ENCODE measurements at places on chromosomes 5 and 9. TPM values are rescaled to one million over a fixed set of nuclear protein-coding genes. Genes with fewer than 3 reads are reported as not detected.

DNA sequence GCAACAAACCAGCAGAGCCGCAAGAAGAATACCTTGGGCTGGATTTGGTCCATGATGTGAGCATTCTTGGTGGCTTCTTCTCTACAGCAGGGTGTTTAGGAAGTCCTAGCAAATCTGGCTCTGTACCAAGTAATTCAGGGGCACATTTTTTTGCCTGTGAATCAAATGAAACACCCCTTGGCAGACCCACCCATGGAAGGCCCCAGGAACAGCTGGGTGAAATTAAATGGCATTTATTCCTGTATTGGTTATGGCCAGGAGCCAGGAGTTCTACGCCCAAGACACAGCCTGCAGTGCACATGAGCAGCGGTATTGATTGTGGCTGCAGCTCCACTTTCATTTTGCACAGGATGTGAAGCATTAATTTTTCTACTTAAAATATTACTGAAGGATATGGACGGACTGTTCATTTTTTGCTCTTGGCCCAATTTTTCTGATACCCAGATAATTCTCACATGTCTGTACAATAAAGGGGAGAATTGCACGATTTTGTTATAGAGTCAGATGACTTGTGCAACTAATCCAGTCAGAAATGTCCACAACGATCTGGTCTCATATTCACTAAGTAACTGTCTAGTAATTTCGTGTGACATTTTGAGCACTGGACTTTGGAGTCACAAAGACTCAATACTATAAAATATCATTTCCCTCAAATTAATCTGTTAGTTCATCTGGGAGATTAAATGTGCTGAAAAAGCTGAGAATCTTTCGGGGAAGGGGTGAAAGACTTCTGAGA is 120.7 kb upstream of the APC start:
- no peak for DNase-seq
- no peaks in the 10 kb centered on the region for H3K27me3 ChIP-seq
- H3K4me3 ChIP-seq: no peak overlapping the region
- H3K4me1 ChIP-seq: no peaks in the 10 kb centered on the region

GRCh38 chr5:45532826-45533624 is 163.2 kb downstream of the HCN1 start:
- DNase-seq: no peak
- no peaks in the 10 kb centered on the region for H3K4me1 ChIP-seq
- no peak overlapping the region for H3K27ac ChIP-seq
- H3K36me3 ChIP-seq: no peaks in the 10 kb centered on the region
- no peak overlapping the region for H3K4me3 ChIP-seq

The FOXD4 gene
- total RNA-seq: 0.31 TPM

DNA sequence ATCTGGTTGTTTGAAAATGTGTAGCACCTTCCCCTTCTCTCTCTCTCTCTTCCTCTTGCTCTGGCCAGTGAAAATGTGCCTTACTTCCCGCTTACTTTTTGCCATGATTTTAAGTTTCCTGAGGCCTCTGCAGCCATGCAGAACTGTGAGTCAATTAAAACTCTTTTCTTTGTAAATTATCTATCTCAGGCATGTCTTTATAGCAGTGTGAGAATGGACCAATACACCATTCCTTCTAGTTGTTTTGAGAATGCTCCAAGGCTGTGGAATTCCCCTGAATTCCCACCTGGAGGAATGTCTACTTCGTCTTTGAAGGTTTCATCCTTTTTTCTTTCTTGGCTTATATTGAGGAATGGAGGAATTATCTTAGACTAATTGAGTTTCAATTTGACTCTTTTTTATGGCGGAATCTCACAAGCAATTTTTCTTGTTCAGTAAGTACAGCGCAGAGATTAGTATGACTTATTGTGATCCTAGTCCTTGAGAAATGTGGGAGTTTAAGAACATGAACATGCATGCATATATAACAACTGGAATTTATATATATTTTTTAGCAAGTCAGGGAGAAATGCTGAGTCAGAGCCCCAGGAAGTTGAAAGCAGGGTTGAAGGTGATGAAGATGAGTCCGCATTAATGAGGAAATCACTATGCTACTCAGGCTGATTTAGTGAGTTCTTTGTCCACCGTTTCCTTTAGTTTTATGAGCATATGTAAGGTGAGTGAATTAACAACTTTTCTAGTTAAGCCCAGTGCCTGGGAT is 488.1 kb upstream of the ADAMTS16 start:
- DNase-seq: no peak
- H3K27ac ChIP-seq: no peak overlapping the region
- H3K4me3 ChIP-seq: no peak overlapping the region
- H3K4me1 ChIP-seq: no peaks in the 10 kb centered on the region
- H3K27me3 ChIP-seq: no peaks in the 10 kb centered on the region
- H3K36me3 ChIP-seq: no peaks in the 10 kb centered on the region

DNA sequence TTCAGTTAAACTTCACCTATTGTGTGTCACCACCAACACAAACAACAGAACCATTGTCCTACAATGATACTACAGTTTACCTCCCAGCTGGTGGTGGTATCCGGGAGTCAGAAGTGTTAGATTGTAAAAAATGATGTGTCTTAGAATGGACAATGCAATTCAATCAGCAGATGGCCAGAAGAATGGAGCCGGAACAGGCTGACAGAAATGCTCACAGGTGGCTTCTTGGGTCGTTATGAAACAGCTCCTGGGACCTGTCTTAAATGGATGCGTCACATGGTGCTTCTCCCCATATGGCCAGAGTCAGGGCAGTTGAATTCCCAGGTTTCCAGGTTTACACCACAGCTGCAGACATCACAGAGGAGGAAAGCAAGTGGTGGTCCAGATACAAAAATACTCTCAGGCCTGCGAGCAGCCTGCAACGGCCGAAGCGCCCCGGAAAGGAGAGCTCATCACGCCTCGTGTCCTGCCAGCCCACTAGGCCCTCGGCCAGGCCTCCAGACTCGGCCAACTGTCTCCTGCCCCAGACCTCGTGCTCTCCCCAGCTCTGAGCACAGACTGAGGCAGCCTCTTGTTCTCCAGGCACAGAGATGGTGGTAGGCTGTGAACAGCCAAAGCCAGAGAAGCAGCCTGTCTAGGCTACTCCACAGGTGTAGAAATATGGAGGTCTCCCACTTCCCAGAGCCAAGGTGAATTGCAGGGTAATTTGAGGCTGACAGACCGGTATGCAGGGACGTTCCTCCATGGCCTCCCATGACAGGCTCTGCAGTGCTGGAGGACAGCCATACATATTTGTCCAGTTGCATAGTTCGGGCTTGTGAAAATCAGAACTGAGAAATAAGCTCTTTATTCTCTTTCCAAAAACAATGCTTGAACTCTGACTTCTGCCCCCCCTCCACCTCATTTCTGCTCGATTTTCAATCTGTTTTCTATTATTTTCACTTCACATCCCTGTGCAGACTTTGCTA is 98.5 kb upstream of the SPATA31C2 start:
- H3K4me1 ChIP-seq: no peaks in the 10 kb centered on the region
- no peak overlapping the region for H3K27ac ChIP-seq
- peak; percentile 74 for DNase-seq
- no peaks in the 10 kb centered on the region for H3K27me3 ChIP-seq
- no peaks in the 10 kb centered on the region for H3K36me3 ChIP-seq
- H3K4me3 ChIP-seq: no peak overlapping the region

- no peaks in the 10 kb centered on the region for H3K4me1 ChIP-seq
- H3K27me3 ChIP-seq: no peaks in the 10 kb centered on the region
- peak overlapping the region; percentile 28 for H3K4me3 ChIP-seq
- peak; percentile 10 for DNase-seq
Observed at GRCh38 chr5:179530069-179530998, 20.0 kb upstream of the RUFY1 start.

The SEMA5A gene
- 15.3 TPM for total RNA-seq

The TRPM3 gene
- total RNA-seq: 0.22 TPM

GRCh38 chr5:127906562-127907204 is 176.9 kb upstream of the SLC12A2 start:
- no peaks in the 10 kb centered on the region for H3K4me1 ChIP-seq
- H3K36me3 ChIP-seq: no peaks in the 10 kb centered on the region
- H3K4me3 ChIP-seq: no peak overlapping the region

GRCh38 chr5:37704406-37704805 is 135.4 kb downstream of the GDNF start:
- H3K27ac ChIP-seq: no peak overlapping the region
- no peaks in the 10 kb centered on the region for H3K36me3 ChIP-seq
- H3K4me1 ChIP-seq: no peaks in the 10 kb centered on the region
- no peak for DNase-seq
- H3K4me3 ChIP-seq: no peak overlapping the region

DNA sequence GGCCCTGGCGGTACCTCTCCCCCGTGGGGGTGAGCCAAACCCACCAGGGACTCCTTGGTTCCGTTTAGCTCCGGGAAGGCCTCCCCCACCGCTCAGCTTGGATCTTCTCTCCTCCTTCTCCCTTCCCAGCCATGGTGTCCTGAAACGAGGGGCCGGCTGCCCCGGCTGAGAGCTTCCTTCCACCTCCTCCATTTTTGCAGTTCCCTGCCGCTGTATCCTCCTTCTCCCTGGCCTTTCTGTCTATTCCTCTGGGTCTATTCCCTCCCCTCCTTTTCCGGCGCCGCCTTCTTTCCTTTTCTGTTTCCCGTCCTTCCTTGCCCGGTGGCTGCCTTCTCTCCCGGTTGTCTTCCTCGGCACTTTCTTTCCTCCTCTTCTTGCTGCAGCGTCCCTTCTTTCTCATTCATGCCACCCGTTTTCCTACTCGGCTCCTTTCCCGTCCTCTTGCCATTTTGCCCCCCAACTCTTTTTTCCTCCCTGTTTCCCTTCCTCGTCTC is 110.4 kb downstream of the LIFR start:
- DNase-seq: no peak
- H3K36me3 ChIP-seq: no peaks in the 10 kb centered on the region
- H3K4me3 ChIP-seq: peak overlapping the region; percentile 43

The ZNF366 gene
- total RNA-seq: not detected

The RNF208 gene
- 4.9 TPM for total RNA-seq

The SPINK1 gene
- not detected for total RNA-seq

- no peak overlapping the region for H3K4me3 ChIP-seq
- no peak overlapping the region for H3K27ac ChIP-seq
- no peak for DNase-seq
- H3K36me3 ChIP-seq: no peaks in the 10 kb centered on the region
- H3K4me1 ChIP-seq: no peaks in the 10 kb centered on the region
Observed at GRCh38 chr5:26295541-26295940, 742.8 kb downstream of the CDH9 start.

DNA sequence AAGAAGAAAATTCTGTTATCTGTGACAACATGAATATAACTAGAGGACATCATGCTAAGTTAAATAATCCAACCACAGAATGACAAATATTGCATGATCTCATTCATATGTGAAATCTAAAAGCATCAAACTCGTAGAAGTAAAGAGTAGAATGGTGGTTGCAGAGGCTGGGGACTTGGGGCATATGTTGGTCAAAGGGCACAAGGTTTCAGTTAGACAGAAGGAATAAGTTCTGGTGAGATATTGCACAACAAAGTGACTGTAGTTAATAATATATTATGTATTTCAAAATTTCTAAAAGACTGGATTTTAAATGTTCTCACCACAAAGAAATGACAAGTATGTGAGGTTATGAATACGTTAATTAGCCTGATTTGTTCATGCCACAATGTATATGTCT is 24.8 kb downstream of the GRIA1 start:
- peak; percentile 32 for DNase-seq
- no peaks in the 10 kb centered on the region for H3K4me1 ChIP-seq
- H3K4me3 ChIP-seq: no peak overlapping the region
- H3K36me3 ChIP-seq: no peaks in the 10 kb centered on the region

DNA sequence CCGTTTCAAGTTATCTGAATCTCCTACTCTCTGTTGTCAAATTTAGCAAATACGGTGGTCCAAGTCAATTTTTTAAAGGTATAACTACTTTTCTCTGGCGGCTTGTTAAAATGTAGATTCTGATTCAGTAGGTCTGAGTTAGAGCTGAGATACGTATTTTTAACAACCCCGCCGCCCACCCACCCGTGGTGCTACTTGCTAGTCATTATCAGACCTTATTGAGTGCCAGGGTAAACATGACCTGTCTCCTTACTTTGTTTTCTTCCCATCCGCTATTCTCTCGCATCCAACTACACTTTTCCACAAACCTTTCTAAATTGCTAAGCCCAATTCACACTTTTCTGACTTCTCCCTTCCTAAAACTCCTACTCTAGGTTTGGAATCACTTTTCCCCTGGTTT is 694 bp upstream of the PLAA start:
- peak overlapping the region; percentile 100 for H3K27ac ChIP-seq
- no peaks in the 10 kb centered on the region for H3K27me3 ChIP-seq
- H3K36me3 ChIP-seq: no peaks in the 10 kb centered on the region
- peak overlapping the region; percentile 93 for H3K4me3 ChIP-seq

DNA sequence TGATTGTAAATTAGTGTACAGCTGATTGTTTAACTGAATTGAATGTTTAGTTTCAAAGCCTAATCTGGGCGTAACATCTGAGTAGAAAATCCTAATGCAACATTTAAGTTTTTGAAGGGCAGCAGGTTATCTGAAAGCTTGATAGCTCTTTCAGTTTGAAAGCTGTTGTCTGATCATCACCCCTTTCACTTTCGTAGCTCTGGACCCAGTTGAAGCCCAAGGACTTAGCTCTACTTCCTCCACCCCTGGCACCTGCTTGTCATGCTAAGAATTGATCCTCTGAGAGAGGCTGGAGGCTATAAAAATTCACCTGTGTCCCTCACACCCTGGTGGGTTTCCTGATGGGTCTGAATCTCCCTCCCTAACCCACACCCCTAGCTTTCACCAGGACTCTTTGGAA is 86.0 kb downstream of the ZFAND5 start:
- no peaks in the 10 kb centered on the region for H3K27me3 ChIP-seq
- no peaks in the 10 kb centered on the region for H3K36me3 ChIP-seq
- H3K4me3 ChIP-seq: no peak overlapping the region
- no peak for DNase-seq

The NPR2 gene
- total RNA-seq: 24.6 TPM

- no peak overlapping the region for H3K4me3 ChIP-seq
- no peak overlapping the region for H3K27ac ChIP-seq
- H3K27me3 ChIP-seq: no peaks in the 10 kb centered on the region
- DNase-seq: no peak
- no peaks in the 10 kb centered on the region for H3K36me3 ChIP-seq
Observed at GRCh38 chr5:39116344-39117170, 42.4 kb upstream of the RICTOR start.

DNA sequence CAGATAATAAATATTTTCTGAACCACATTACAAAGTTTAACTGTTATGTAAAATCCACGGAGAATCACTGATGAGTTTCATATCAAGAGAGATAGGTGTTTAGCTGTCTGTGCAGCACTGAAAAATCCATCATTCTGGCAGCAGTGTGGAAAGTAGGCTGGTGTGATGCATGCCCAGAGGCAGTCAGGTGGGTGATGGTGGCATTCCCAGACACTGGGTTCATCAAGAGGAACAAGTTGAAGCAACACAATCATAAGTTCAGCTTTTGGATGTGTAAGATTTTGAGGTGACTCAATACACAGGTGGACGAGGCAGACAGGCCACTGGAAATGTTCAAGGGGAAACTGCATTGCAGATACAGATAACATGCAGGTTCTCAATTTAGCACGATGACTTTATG is 11.9 kb downstream of the DNAH5 start:
- no peak overlapping the region for H3K27ac ChIP-seq
- H3K27me3 ChIP-seq: peaks cover 3% of the 10 kb centered on the region
- no peak overlapping the region for H3K4me3 ChIP-seq
- DNase-seq: no peak

GRCh38 chr5:136605638-136606037 is 240.3 kb upstream of the TRPC7 start:
- no peak for DNase-seq
- no peak overlapping the region for H3K4me3 ChIP-seq
- no peaks in the 10 kb centered on the region for H3K4me1 ChIP-seq

All from astrocyte (in vitro differentiated cells and primary cell).